ENCODE measurements at places on chromosomes 16 and 17.

GRCh38 chr17:12492450-12492849 is 173.2 kb upstream of the MYOCD start:
- no peak for DNase-seq

DNA sequence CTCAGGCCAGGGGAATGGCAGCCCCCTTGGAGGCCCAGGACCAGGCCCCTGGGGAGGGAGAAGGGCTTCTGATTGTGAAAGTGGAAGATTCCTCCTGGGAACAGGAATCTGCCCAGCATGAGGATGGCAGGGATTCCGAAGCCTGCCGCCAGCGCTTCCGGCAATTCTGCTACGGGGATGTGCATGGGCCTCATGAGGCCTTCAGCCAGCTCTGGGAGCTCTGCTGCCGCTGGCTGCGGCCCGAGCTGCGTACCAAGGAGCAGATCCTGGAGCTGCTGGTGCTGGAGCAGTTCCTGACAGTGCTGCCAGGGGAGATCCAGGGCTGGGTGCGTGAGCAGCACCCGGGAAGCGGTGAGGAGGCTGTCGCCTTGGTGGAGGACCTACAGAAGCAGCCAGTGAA is 2.4 kb downstream of the ZNF213 start:
- DNase-seq: no peak

DNA sequence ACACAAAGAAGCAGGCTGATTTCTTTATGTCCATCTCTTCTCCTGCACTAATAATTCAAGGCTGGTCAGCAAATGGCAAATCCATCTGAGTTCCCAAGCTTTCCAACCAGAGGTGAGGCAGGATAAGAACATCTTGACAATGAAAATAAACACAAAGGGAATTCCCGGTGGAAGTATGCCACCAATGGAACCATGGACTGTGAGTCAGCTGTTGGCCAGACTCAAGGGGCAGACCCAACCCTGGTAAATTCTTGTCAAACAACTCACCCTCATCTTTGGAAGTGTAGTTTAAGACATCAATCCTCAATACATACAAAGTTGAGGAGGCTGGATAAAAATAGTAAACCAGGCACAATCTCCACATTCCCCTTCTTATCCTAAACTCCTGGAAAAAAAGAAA is 74.3 kb upstream of the CES5A start:
- no peak for DNase-seq

- DNase-seq: no peak
Observed at GRCh38 chr16:79562166-79562823, 38.2 kb downstream of the MAF start.
